ENCODE measurements at places on chromosomes 2 and 18.

- no peak for DNase-seq
These were observed 163.1 kb downstream of the STK39 start for GRCh38 chr2:168084288-168084687.

DNA sequence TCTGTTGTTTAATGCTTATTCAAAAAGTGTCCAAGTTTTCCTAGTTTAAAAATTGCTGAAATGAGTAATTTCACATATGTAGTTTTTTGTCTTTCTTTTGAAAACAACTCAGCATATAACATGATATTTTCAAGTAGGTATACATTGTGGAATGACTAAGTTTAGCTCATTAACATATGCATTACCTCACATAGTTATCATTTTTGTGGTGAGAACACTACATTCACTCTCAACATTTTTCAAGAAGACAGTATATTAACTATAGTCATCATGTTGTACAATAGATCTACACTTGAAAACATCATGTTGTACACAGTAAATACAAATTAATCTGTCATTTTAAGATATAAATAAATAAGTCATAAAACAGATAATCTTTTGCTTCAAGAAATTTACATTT, 340.0 kb downstream of the CCDC85A start:
- no peak for DNase-seq

DNA sequence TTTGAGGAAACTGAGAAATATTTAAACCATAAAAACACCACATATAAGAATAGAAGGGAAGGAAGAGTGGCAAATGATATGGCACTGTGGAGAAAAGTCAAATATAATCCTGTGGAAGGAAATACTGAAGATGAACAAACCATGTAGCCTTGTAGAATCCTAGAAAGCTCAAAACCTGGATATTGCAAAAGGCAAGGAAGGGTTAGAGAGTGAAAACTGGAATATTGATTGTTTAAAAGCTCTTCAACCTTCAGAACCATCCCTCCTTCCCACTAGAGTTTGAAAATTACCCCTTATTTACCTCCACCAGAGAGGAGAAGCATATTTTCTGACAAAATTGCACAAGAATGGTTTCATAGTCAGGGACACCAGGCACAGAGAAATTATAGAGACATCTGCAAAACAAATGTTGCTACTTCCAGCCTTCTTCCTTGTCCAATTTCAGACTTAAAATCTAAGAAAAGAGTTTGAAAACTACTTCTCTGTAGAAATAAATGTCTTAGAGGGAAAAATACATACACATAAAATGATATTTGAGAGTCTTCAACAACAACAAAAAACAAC, 48.0 kb downstream of the ANTXR1 start:
- DNase-seq: no peak

DNA sequence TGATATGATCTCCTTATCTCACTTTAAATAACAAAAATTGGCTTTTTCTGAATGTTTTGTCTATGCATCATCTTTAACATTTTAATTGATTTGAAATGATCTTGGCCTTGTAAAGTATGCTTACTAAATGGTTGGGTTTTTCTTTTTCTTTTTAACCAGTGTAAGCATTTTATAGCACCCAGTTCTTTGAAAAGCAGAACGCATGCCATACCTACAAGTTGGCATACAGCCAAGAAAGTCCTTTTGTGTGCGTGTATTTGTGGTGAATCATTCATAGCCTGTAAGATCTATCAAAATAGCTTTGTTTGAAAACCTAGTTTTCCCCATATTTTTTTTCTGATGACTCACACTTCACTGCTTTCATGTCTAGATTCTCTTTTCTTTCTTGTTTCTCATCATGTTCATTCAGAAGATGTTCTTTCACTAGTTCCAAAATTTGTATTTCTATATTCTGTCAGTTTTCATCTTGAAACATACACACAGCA, 4.1 kb upstream of the VRK2 start:
- DNase-seq: no peak

- no peak for DNase-seq
These were observed 339.0 kb downstream of the EIPR1 start for GRCh38 chr2:3038636-3039035.

GRCh38 chr2:160870729-160871465, 289.3 kb upstream of the TANK start:
- no peak for DNase-seq

All from CD8-positive, alpha-beta memory T cell (primary cell).